ENCODE measurements at places on chromosomes 5 and 9.

- no peak for DNase-seq
These were observed 821.3 kb upstream of the TYRP1 start for GRCh38 chr9:11871852-11872251.

GRCh38 chr5:123721675-123722276, 209.8 kb downstream of the CSNK1G3 start:
- DNase-seq: no peak

DNA sequence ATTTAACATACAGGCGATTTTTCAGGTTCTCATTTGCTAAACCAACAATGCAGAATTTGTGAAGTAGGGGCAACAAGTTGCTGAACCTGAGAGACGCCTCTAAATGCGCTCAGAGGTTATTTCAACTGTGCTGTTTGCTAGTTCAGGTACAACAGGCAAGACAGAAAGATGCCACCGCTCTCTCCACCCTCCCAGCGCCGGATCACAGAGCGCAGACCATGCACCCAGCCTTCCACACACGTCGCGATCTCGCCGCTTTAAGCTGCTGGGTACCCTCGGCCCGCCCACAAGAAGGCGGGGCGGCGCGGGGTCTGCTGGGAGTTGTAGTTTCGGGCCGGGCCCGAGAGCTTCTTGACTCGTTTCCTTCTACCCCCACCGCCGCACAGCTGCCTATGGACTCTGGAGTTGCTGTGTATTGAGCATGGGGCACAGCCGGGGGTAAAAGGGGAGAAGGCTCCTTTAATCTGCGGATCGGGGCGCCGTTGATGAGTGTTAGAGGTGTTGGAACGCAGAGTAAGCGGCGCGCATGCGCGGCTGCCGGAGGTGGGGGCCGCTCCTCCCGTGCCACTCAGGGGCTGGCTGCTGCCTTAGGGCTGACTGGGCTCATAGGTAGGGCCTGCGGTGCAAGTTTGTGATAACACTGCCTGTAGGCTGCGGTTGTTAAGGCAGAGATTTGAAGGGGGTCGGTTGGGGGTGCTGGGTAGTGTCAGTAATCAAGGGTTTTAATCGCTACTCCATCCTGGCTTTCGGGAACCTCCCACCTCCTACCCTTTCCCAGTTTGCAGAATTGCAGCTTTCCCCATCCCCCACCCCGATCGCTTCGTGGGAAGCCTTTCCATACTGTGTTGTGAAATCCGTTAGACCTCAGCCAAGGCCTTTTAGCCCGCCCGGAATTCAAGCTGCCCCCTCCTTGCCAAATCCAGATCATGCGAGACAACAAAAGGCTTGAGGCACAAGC, 40.3 kb upstream of the ABCA1 start:
- DNase-seq: peak; percentile 84

GRCh38 chr5:149840226-149840825, 104.3 kb downstream of the PDE6A start:
- no peak for DNase-seq

Data from activated CD4-positive, alpha-beta T cell treated with anti-CD3 and anti-CD28 coated beads, Interleukin-10, Interleukin-2, amounts not matched to agents 100 ng/mL and 50 ng/mL, durations not matched to agents 16 hours and 8 hours (primary cell).